MCF 10A (cell line): ENCODE measurements at places on chromosomes 16 and 17. TPM values are rescaled to one million over a fixed set of nuclear protein-coding genes. Genes with fewer than 3 reads are reported as not detected.

DNA sequence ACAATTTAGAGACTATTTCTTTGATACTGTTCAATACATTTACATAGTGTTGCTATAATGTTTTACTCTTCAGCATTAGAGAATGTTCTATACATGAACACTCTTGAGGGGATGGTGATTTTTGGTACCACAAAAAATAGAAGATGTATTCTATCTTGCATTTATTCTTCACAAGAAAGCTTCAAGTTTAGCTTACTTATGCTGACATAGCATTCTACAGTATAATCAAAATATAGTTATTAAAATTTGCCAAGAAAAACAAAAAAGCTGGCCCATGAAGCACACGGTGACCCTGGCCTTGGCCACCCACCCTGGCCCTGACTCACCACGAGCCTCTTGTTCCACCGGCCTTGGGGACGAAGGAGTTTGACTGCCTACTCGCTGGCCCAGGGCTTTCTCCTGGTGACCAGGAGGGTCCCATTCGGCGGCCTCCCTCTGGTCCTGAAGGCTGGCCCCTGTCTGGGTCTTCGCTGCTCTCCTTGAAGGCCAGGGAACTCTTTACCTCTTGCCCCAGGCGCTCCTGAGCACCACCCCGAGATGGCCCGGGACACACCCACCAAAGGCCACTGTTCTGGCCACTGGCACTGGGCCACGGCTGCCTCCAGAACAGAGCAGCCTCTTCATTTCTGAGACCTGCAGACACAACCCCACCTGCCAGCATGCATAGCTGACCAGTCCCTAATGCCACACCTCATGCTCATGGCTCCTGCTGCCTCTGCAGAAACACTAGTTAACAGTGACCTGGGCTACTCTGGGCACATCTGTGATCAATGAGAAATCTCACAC is 22.5 kb upstream of the ICAM2 start:
- peaks cover 82% of the 10 kb centered on the region for H3K36me3 ChIP-seq
- no peak overlapping the region for H3K27ac ChIP-seq
- no peaks in the 10 kb centered on the region for H3K27me3 ChIP-seq
- H3K4me1 ChIP-seq, result no peaks in the 10 kb centered on the region

DNA sequence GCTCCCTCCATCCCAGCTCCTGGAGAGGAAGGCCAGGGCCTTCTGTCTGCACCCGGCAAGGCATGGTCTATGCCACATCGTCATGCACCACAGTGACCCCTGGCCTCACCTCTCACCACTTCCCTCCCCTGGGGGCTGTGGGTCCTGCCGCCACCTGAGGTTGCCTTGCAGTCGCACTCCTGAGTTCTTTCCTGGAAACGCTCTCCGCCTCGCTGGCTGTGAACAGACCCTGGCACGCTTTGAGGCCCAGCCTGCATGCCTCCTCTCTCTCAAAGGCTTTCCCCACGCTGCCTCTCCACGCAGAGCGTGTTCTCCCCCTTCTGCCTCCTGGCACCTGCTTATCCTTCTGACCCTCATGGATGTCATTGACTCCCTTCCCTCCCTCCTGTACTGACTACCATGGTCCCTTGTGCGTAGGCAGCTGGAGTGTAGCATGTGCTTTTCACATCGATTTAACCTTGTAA is 45.4 kb downstream of the SEC14L1 start:
- peaks cover 7% of the 10 kb centered on the region for H3K4me1 ChIP-seq
- no peak for DNase-seq
- H3K36me3 ChIP-seq, result no peaks in the 10 kb centered on the region
- no peak overlapping the region for H3K27ac ChIP-seq
- H3K4me3 ChIP-seq, result no peak overlapping the region

Gene CCL5
- not detected in 2 replicates for total RNA-seq

DNA sequence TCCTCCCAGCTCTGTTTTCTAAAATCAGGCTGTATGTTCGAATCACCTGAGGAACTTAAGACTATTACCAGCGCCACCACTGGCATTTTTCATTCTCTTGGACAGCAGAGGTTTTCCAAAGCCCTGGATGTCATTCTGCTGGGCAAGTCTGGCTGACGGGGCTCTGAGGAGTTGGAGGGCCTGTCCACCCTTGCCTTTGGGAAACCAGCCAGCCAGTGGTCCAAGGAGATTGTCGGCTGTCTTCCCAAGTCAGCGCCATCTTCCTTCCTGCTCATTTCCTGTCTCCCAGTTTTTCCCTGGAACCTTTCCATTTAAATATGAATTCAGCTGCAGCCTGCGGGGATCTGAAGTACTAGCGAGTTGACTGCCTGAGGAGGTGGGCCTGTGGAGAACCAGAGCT is 258.3 kb downstream of the PRKCA start:
- H3K4me1 ChIP-seq, result no peaks in the 10 kb centered on the region
- no peak overlapping the region for H3K27ac ChIP-seq
- H3K4me3 ChIP-seq, result no peak overlapping the region

Gene BCO1
- total RNA-seq, result not detected in 2 replicates

GRCh38 chr16:53960954-53961616 is 257.1 kb downstream of the FTO start:
- H3K36me3 ChIP-seq, result peaks cover 4% of the 10 kb centered on the region
- no peaks in the 10 kb centered on the region for H3K27me3 ChIP-seq
- no peak for DNase-seq
- no peaks in the 10 kb centered on the region for H3K4me1 ChIP-seq

GRCh38 chr16:69003500-69003899 is 102.0 kb upstream of the HAS3 start:
- H3K4me3 ChIP-seq, result no peak overlapping the region
- H3K36me3 ChIP-seq, result peaks cover 28% of the 10 kb centered on the region
- no peaks in the 10 kb centered on the region for H3K27me3 ChIP-seq
- no peaks in the 10 kb centered on the region for H3K4me1 ChIP-seq
- DNase-seq, result peak; percentile 30

DNA sequence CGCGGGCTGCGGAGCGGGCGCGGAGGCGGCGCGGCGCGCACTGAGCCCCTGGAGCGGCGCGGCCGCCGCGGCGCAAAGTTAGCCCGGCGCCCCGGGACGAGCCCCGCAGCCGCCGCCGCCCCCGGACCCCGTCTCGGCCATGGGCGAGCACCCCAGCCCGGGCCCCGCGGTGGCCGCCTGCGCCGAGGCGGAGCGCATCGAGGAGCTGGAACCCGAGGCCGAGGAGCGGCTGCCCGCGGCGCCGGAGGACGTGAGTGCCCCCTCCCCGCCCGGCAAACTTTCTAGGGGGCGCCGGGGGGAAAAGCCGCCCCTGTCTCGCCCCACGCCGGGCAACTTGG is 388 bp downstream of the RHBDL3 start:
- peaks cover 22% of the 10 kb centered on the region for H3K4me1 ChIP-seq
- H3K4me3 ChIP-seq, result no peak overlapping the region
- H3K27me3 ChIP-seq, result peaks cover 90% of the 10 kb centered on the region
- no peak overlapping the region for H3K27ac ChIP-seq
- DNase-seq, result no peak
- H3K36me3 ChIP-seq, result no peaks in the 10 kb centered on the region

Gene SERPINF2
- 0.56 and 0.66 TPM in 2 replicates for total RNA-seq

DNA sequence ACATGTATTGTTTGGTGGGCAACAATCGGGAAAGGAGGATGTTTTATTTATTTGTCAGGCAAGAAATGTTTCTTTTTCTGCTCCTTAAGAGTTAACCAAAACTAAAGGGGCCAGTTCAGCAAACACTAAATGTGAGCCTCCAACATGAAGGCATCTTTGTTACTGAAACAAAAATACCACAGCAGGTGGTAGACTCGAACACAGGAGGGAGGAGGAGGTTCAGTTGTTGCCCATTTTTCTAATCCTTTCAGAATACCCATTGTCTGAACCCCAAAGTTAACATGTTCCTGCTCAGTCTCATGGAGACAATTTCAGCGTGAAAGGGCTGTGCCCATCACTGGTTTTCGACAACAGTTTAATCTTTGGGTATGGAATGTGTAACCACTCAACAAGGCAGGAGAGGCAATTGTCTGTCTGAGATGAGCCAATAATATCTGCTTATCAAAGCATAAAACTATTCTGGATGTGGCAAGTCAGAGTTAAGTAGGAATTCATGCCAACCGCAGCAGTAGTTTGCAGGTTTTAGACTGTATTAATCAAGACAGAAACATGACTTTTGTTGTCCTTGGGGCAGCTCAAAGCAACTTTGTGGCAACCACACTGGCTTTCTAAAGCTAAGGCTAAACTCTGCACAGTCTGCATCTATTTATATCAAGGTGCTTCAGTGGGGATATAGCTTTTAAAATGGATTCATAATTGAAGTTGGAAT is 211.7 kb downstream of the FTO start:
- peaks cover 16% of the 10 kb centered on the region for H3K4me1 ChIP-seq
- no peak overlapping the region for H3K4me3 ChIP-seq
- no peak for DNase-seq
- no peaks in the 10 kb centered on the region for H3K36me3 ChIP-seq
- H3K27ac ChIP-seq, result no peak overlapping the region

GRCh38 chr16:85928401-85928820 is 29.4 kb downstream of the IRF8 start:
- peaks cover 56% of the 10 kb centered on the region for H3K27me3 ChIP-seq
- no peak overlapping the region for H3K4me3 ChIP-seq
- no peak overlapping the region for H3K27ac ChIP-seq
- no peaks in the 10 kb centered on the region for H3K4me1 ChIP-seq
- H3K36me3 ChIP-seq, result no peaks in the 10 kb centered on the region

DNA sequence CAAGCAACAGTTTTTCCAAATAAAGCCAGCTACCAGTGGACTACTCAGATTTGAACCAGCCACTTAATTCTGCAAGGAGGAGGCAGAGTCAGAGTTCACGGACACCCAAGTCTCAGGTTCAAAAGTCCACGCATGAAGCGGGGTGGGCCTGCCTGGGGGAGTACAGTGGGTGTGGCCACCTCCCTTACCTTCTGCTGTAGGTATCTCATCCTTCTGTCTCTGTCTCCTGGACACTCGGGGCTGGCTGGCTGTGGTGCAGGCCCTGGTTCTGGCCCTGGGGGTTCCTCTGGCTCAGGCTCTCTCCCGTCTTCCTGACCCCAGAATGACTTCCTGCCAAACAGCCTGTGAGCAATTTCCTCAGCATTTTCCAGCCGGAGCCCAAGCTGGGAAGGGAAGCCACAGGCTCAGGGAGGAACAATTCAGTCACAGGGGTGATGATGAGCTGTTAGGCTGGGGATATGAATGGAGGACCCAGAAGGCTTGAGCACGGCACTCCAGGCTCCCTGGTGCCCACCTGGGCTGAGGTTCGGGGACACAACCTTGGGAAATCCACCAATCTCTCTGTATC is 101.9 kb downstream of the LITAF start:
- H3K4me3 ChIP-seq, result no peak overlapping the region
- H3K27ac ChIP-seq, result no peak overlapping the region
- no peak for DNase-seq
- H3K36me3 ChIP-seq, result no peaks in the 10 kb centered on the region

GRCh38 chr16:27378871-27379481 is 23.0 kb upstream of the IL21R start:
- no peaks in the 10 kb centered on the region for H3K36me3 ChIP-seq
- H3K27me3 ChIP-seq, result no peaks in the 10 kb centered on the region
- no peaks in the 10 kb centered on the region for H3K4me1 ChIP-seq
- no peak overlapping the region for H3K4me3 ChIP-seq
- DNase-seq, result no peak

Gene TBC1D3I
- total RNA-seq, result 0.96 and 1.1 TPM in 2 replicates

Gene TSPOAP1
- total RNA-seq, result not detected in 2 replicates

GRCh38 chr17:12320286-12320685 is 299.6 kb downstream of the MAP2K4 start:
- H3K27me3 ChIP-seq, result no peaks in the 10 kb centered on the region
- no peak for DNase-seq
- H3K4me3 ChIP-seq, result no peak overlapping the region
- H3K36me3 ChIP-seq, result no peaks in the 10 kb centered on the region

- no peaks in the 10 kb centered on the region for H3K27me3 ChIP-seq
- peaks cover 75% of the 10 kb centered on the region for H3K36me3 ChIP-seq
- H3K27ac ChIP-seq, result no peak overlapping the region
- H3K4me3 ChIP-seq, result no peak overlapping the region
- no peak for DNase-seq
Measured at GRCh38 chr17:50680126-50680525, 27.6 kb downstream of the ANKRD40 start.

- no peaks in the 10 kb centered on the region for H3K27me3 ChIP-seq
- H3K36me3 ChIP-seq, result peaks cover 66% of the 10 kb centered on the region
- no peak for DNase-seq
- H3K4me3 ChIP-seq, result no peak overlapping the region
- no peak overlapping the region for H3K27ac ChIP-seq
Measured at GRCh38 chr17:77414811-77415400, 274.1 kb downstream of the SEC14L1 start.

DNA sequence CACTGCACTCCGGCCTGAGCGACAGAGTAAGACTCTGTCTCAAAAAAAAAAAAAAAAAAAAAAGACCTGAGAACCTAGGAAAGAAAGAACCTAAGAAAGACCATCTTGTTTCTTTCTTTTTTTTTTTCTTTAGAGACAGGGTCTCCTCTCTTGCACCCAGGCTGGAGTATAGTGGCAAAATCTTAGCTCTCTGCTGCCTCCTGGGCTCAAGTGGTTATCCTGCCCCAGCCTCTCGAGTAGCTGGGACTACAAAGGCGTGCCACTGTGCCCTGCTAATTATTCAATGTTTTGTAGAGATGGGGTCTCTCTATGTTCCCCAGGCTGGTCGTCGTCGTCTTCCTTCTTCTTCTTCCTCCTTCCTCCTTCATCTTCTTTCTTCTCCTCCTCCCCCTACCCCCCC is 7.8 kb upstream of the BIRC5 start:
- H3K36me3 ChIP-seq, result peaks cover 19% of the 10 kb centered on the region
- no peak overlapping the region for H3K27ac ChIP-seq
- DNase-seq, result no peak
- H3K4me1 ChIP-seq, result no peaks in the 10 kb centered on the region
- no peaks in the 10 kb centered on the region for H3K27me3 ChIP-seq

- no peaks in the 10 kb centered on the region for H3K36me3 ChIP-seq
- no peak overlapping the region for H3K4me3 ChIP-seq
- no peak for DNase-seq
- no peak overlapping the region for H3K27ac ChIP-seq
- peaks cover 91% of the 10 kb centered on the region for H3K27me3 ChIP-seq
Measured at GRCh38 chr17:73910821-73911515, 266.7 kb upstream of the SDK2 start.

GRCh38 chr17:60846175-60846574 is 168.5 kb downstream of the BCAS3 start:
- DNase-seq, result no peak
- peaks cover 11% of the 10 kb centered on the region for H3K4me1 ChIP-seq
- peaks cover 6% of the 10 kb centered on the region for H3K36me3 ChIP-seq
- H3K27ac ChIP-seq, result peak overlapping the region; percentile 84

- peak; percentile 83 for DNase-seq
- peaks cover 40% of the 10 kb centered on the region for H3K36me3 ChIP-seq
- peaks cover 36% of the 10 kb centered on the region for H3K4me1 ChIP-seq
- peak overlapping the region; percentile 74 for H3K27ac ChIP-seq
- no peaks in the 10 kb centered on the region for H3K27me3 ChIP-seq
Measured at GRCh38 chr17:4949321-4950074, 1.2 kb upstream of the PFN1 start.

GRCh38 chr17:4833941-4834680 is 971 bp downstream of the MINK1 start:
- peak overlapping the region; percentile 76 for H3K27ac ChIP-seq
- peaks cover 19% of the 10 kb centered on the region for H3K36me3 ChIP-seq
- H3K27me3 ChIP-seq, result no peaks in the 10 kb centered on the region
- peak; percentile 33 for DNase-seq
